ENCODE measurements at places on chromosomes 2 and 18.

GRCh38 chr2:191174442-191174841 is 23.6 kb upstream of the STAT4 start:
- no peak for DNase-seq

DNA sequence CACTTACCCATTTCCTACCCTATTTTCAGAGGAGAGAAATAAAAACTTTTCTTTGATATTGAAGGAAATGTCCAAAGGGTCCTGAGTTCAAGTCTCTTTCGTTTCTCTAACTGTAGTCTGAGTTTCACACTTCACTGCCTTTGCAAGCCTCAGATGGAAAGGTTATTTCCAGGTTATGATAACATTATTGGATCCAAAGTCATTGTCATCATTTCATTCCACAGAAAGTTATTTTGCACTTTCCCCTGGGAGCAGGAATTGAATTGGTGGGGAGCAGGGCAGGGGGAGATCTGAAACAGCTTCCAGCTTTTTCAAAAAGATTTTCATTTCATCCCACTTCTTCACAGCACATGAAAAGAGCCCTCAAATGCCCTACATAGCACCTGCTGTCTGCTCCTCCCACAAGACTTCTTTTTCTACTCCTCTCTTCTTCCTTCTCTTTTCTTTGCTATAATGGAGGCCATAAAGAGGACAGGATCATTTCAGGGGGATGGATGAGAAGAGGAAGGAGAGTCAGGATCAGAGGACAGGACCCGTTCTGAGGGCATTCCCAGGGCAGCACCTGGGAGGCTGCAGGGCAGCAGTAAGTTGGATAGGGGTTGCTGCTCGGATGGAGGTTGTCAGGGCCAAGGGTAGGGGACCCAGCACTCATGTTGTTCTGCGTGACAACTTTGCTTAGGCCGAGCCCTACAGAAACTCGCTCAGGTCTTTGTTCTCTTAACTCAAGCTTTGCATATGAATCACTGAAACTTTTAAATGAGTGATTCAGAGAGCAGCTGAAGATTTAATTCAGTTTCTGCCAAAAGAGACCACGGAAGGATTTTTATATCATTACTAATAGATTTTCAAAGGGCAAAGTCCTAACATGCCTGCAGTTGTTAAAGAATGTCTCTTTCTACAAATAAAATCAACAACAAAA is 11.4 kb upstream of the GALNT5 start:
- DNase-seq: no peak

GRCh38 chr2:206968134-206969086 is 29.1 kb downstream of the CPO start:
- DNase-seq: no peak

GRCh38 chr2:181140928-181141327 is 160.5 kb downstream of the UBE2E3 start:
- DNase-seq: no peak

GRCh38 chr2:178943745-178944144 is 106.2 kb downstream of the CCDC141 start:
- no peak for DNase-seq

GRCh38 chr18:11955239-11956029 is 25.9 kb upstream of the IMPA2 start:
- DNase-seq: peak; percentile 40

GRCh38 chr2:95275601-95276243 is 1.5 kb downstream of the PROM2 start:
- no peak for DNase-seq

DNA sequence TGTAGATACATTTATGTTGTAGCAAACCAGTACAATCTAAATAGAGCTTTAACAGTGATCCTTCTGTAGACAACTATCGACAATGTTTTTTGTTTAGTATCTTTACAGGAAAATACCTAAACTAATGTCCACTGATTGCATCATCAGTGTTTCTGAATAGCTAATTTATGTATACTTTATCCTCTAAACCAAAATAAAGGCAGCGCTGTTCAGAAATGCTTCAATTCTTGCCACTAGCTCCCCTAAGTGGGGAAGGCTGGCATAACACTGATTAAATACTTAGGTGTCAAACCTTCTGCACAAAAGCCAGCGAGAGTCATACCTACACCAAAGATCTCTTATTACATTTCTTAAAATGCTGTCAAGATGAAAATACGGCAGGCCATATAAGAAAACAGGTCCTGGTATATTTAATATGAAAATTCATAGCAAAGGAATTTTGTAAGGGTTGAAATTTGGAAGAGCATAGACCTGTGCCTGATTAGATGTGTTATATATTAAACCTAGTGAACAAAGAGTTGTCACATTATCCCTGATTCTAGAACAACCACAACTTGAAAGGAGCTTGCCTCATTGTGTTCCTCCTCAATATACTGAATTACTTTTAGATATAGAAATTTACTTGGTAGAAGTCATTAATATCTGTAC is 1693.4 kb upstream of the SLC39A10 start:
- no peak for DNase-seq

DNA sequence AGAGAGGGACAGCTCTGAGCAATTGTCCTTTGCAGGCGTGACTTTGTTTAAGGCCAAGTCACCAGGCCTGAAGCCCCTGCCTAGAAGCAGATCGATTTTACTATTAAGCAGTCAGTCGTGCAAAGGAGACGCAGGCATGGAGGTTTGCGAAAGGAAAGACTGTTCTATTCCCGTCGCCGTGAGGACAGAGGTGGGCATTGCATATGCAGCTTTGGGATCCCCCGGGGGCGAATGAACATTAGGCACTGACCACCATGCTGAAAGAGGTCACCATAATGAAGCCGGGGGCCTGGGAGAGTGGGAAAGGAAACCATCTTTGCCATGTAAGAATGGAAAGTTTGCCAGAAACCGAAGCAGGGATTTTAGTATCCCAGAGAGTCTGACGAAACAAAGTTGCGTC is 231.6 kb downstream of the BCL11A start:
- DNase-seq: no peak

GRCh38 chr2:196294516-196294909 is 123.1 kb upstream of the STK17B start:
- no peak for DNase-seq

- no peak for DNase-seq
These were observed 147.3 kb upstream of the SLC14A2 start for GRCh38 chr18:45467945-45468344.

DNA sequence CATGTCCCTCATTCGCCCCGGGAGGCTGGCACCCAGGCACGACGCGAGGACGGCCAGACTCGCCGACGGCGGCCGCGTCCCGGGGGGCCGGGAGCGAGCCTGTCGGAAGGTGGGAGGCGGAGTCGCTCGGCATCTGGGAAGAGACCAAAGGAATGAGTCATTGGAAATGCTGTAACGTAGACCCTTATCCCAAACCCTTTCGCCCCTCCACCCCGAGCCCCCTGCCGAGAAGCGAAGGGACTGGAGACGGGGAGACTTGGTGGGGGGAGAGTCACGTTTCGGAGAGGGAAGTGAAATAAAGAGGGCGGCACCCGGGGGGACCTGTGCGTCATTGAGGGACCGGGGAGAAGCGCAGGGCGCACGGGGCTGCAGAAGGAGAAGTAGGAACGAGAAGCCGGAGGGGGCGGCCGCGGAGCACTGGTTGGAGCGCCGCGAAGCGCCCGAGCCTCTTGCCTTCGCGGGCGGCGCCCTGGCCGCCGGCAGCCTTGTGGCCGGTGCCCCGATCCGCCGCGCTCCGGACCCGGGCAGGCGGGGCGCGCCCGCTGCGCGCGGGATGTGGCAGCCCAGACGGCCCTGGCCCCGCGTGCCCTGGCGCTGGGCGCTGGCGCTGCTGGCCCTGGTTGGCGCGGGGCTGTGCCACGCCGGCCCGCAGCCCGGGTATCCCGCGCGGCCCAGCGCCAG is at the start of gene EMILIN2:
Gene EMILIN2, plus strand, starts transcription at position 371 of the 681 bp plus-strand sequence. Its CDS starts 183 bp downstream, at position 554.
- no peak for DNase-seq

DNA sequence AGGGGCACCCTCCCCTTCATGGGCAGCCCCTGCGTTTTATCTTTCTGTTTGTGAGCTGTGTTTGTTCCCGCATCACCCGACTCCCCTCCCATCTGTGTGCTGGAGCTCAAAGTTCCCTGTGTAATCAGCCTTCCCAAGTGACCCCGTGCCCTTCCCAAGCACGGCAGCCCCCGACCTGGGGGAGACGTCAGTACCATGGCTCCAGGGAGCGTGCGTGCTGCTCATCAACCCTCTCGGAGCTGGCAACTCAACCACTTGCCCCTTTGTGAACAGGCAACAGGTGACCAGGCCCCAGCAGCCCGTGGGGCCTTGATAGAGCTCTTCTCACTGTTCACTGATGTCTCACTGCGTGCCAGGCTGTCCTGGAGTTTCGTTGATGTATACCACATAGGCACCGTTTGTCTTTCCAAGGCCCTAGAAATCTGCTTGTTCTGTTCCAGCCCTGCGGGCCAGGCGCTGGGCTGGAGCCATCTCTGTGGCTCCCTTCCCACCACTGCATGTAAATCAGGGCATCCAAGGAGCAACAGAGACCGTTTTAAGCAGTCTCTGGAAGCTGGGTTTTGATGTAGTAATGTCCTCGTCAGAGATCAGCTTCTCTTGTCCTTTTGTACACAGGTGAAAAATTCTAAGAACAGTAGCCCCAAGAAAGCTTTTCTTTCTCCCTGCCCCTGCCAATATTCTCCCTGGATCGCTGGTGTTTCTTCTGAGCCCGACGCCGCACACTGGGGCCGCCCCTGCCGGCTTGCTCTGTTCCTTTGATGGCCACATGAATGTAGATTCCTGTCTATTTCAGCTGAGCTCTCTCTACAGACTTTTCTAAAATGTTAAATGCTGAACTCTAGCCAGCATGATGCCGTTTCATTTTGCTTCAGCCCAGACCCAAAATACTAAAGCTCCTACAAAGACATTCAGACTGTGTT is 107.0 kb upstream of the PTPRM start:
- peak; percentile 57 for DNase-seq

DNA sequence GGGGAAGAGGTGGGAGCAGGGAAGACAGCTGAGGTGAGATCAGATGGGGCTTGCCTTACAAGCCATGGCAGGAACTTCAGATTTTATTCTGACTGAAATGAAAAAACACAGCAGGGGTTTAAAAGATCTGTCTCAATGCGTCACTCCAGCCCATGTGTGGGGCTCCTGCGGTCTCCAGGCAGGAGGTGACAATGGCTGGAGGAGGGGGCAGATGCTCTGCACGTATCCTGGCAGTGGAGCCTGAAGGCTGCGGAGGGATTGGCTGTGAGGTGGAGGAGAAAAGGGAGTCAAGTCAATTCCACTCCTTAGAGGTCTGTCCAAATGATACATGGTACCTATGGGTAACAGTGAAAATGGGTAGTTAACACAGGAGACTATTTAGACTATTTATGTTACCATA is 40.5 kb upstream of the KIDINS220 start:
- no peak for DNase-seq

DNA sequence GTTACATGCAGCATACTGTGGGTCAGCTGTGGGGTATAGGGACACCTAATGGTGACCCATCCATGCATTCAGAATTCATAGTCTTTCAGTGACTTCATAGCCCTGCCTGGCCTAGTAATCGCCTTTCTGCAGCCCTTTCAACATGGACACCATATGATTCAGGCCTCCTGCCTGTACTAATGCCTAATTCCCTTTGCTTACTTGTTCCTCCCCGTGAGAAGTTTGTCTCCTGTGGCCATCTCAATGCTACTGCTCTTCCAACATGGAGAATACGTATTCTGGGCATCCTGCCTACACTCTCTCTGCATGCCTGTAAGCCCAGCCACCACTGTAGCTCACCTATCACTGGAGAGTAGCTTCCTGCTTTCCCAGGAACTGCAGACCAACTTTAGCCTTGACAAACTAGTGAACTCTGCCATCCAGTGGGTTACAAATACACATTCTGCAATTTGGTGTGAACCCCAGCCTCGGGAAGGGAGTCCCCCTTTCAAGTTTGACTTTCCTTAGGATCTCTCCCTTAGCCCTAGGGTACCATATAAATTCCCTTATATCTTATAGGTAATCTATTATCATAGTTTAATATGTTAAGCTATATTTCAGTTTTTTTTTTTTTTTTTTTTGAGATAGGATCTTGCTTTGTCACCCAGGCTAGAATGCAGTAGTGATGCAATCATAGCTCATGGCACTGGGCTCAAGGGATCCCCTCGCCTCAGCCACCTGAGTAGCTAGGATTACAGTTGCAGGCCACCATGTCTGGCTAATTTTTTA is 22.3 kb downstream of the M1AP start:
- no peak for DNase-seq

DNA sequence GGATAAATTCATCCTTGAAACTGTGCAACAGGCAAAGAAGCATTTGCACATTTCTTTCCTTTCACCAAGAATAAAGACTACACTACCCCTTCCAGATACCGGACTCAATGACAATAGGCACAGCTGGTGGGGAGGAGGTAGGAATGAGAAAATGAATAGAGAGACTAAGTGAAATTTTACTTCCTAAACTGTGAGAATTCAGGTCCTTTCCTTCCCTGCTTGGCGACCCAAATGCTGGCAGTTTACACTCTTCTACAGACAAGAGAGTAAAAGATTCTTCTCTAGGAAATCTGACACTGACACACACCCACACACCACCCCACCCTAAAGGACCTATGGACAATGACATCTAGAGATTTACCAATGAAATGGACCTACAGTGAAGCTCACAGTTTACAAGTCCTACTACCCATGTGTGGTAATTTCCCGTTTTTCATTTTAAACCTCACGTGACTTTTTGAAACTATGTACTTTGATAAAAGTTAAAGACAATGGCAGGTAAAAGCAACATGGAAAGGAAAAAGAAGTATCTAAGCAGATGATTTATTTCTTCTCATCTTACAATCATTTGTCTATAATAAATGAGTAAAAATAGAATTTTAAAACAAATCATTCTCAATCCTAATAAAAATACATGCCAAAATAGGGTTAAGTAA is 27.9 kb downstream of the REV1 start:
- DNase-seq: no peak

GRCh38 chr2:62293151-62293489 is 97.2 kb downstream of the B3GNT2 start:
- no peak for DNase-seq

GRCh38 chr2:18701981-18702380 is 112.6 kb upstream of the NT5C1B start:
- DNase-seq: no peak

DNA sequence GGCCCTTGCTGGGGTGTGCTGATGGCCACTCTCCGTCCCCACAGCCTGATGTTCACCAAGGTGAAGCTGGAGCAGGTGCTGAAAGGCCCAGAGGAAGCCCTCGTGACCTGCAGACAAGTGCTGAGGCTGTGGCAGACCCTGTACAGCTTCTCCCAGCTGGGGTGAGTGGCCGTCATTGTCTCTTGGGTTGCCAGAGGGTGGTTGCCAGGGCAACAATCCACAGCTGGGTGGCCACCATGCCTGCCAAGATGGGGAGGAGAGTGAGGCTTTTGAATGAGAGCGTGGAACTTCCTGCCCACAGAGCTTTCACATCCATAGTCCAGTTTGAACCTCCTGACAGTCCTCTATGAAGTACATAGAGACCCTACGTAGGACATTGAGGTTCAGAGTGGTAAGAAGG is 108.8 kb downstream of the STPG4 start:
- peak; percentile 94 for DNase-seq

DNA sequence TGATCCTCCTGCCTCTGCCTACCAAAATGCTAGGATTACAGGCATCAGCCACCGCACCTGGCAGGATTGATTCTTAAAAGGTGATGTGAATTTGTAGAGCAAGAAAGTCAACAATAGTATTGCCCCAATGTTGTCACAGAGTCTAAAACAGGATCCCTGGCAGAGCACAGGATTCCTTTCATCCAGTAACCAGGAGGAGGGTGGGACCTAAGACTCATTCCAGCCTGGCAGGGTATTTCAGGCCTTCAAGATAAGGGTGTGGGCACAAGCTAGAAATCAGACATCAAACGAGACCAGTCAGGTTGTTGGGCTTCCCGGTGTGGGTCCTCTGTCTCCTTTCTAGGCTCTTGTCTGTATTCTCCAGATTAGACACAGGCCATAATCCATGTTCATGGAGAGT is 511.4 kb downstream of the BCL11A start:
- no peak for DNase-seq

GRCh38 chr2:28252311-28252710 is 140.3 kb upstream of the FOSL2 start:
- no peak for DNase-seq
